A549 treated with CpdA at 1 μM for 4 hours (cell line): ENCODE measurements at places on chromosomes 12 and 14. TPM values are rescaled to one million over a fixed set of nuclear protein-coding genes. Genes with fewer than 3 reads are reported as not detected.

The EPYC gene
- not detected in 5 replicates for total RNA-seq

The TMEM106C gene
- 109 to 133 TPM (median 121 TPM) in 5 replicates for total RNA-seq

The IFNG-AS1 gene
- total RNA-seq = not detected in 5 replicates

The MORN3 gene
- total RNA-seq = 0.07 to 0.39 TPM (median 0.17 TPM) in 4 of 5 replicates, not detected in the other

The PPP1R1A gene
- total RNA-seq = 0.10 to 0.21 TPM (median 0.11 TPM) in 3 of 5 replicates, not detected in the others

The BDKRB1 gene
- 0.47 to 1.9 TPM (median 1.8 TPM) in 5 replicates for total RNA-seq

The GALNT16 gene
- total RNA-seq = 2.5 to 3.8 TPM (median 3.6 TPM) in 5 replicates

The AQP5 gene
- total RNA-seq = not detected in 5 replicates

The DLK1 gene
- 0.22 to 0.65 TPM (median 0.48 TPM) in 5 replicates for total RNA-seq

The FGF23 gene
- total RNA-seq = not detected in 5 replicates

The BICDL1 gene
- total RNA-seq = 2.5 to 4.7 TPM (median 3.7 TPM) in 5 replicates

The FERMT2 gene
- 33.1 to 46.3 TPM (median 38.7 TPM) in 5 replicates for total RNA-seq

The RPL10L gene
- not detected in 5 replicates for total RNA-seq

The SLCO1B1 gene
- total RNA-seq = 0.26 to 0.53 TPM (median 0.37 TPM) in 5 replicates

The LMNTD1 gene
- total RNA-seq = not detected in 5 replicates
